ENCODE measurements at places on chromosomes 7 and 10.

GRCh38 chr7:11767148-11767547, 64.8 kb downstream of the THSD7A start:
- DNase-seq = no peak

DNA sequence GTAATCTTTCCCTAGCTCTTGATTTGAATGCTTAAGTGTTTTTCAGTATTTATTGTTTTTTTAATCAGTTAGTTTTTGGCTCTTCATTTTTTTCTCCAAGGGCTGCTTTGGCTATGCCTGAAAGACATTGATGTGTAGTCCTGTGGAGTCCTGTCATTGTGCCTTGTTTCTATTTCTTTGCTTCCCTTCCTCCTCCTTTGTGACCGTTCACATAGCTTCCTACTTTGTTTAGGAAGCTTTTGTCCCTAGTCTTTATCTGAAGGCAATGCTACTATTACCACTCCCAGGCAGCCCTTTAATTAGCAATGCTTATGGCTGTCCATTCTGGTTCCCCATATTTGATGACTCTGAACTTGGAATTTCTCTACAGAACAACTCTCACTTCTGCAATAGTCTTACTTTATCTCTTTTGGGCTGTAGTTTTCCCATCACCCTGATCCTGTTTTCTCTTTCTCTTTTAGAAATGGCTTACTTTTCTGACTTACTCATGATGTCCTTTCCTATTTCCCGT, 39.9 kb downstream of the ADCYAP1R1 start:
- no peak for DNase-seq

DNA sequence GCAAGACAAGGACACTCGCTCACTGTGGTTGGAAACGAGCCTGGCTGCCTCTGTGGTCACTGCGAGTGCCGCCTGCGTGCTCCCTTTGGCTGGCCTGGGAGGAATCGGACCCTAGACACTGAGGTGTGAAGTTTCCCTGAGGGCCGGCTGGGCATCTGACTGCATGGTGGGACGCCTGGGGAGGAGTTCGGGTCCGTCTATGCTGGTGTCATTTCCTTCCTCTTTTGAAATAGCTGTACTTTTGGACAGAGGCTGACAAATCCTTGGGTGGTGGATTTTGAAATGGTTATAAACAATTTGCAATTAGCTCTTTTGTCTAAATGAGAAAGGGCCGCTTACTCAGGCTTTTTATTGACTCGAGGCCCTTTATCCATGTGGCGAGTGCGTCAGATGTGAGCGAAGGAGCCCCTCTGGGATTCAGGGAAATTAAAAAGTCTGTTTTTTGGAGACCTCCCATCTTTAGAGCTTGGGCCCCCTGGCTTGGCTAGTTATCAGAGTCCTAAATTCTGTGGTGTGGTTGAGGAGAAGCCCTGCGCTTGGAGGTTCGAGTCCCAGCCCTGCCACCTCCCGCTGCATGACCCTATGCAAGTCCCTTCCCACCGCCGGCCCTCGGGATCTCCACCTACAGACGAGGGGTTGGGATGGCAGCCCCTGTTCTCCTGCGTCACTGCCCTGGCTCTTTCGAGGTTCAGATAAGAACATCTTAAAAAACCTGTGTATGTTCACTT, 147.1 kb downstream of the RGS10 start:
- DNase-seq = peak; percentile 67

- peak; percentile 70 for DNase-seq
Measured at GRCh38 chr7:91267171-91267955, 3.1 kb downstream of the FZD1 start.
